ENCODE measurements at places on chromosomes 11 and 22. TPM values are rescaled to one million over a fixed set of nuclear protein-coding genes. Genes with fewer than 3 reads are reported as not detected.

DNA sequence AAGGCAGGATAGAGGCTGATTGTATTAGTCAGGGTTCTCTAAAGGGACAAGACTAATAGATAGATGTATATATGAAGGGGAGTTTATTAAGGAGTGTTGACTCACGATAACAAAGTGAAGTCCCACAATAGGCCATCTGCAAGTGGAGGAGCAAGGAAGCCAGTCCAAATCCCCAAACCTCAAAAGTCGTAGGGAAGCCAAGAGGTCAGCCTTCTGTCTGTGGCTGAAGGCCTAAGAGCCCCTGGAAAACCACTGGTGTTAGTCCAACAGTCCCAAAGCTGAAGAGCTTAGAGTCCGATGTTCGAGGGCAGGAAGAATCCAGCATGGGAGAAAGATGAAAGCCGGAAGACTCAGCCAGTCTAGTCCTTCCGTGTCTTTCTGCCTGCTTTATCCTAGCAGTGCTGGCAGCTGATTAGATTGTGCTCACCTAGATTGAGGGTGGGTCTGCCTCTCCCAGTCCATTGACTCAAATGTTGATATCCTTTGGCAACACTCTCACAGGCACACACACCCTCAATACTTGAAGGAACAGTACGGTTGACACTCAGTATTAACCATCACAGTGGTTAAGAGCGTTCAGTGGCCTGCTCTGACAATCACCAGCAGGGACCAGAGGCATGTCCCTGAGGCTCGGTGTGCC lies 135.6 kb downstream of the CSNK2A3 start:
- no peak for DNase-seq

DNA sequence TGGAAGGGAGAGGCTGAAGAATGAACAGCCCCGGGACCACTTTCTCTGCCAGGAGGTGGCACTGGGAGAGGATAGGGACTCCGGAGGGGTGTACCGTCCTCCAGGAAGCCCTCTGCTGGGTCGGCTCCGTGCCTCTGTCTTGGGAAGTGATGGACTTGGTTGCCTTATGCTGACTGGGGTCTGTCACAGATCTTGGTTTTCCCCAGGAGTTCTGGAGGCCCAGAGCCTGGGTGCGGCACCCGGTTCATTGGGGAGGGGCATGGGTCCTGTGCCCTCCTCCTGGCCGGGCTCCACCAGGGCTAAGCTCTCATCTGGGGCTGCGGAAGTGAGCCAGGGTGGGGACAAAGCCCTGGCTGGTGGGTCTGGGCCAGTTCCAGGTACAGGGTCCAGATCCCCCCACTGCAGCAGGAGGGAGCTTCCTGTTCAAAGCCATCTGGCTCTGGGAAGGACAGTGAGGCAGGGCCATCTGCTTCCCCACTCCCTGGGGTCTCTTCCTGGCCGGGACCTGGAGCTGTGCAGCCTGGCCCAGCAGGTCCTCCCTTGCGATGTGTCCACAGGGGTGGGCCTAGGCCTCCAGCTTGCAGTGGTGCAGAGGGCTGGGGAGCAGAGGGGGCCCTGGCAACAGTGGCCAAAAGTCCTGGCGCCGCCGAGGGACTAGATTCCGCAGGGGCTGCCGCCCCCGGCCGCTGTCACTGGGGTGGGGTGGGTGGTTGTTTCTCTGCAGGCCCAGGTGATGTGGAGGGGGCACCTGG lies 1.1 kb upstream of the AP2A2 start:
- DNase-seq: no peak

- no peak for DNase-seq
Observed at GRCh38 chr11:6237761-6238302, 1.1 kb upstream of the CNGA4 start.

GRCh38 chr11:60118338-60118737 lies 29.9 kb downstream of the MS4A2 start:
- no peak for DNase-seq

- no peak for DNase-seq
Observed at GRCh38 chr11:105774899-105775298, 165.0 kb downstream of the GRIA4 start.

- no peak for DNase-seq
Observed at GRCh38 chr11:100072131-100072530, 615.0 kb upstream of the ARHGAP42 start.

- no peak for DNase-seq
Observed at GRCh38 chr22:23176645-23177027, 3.7 kb upstream of the BCR start.

DNA sequence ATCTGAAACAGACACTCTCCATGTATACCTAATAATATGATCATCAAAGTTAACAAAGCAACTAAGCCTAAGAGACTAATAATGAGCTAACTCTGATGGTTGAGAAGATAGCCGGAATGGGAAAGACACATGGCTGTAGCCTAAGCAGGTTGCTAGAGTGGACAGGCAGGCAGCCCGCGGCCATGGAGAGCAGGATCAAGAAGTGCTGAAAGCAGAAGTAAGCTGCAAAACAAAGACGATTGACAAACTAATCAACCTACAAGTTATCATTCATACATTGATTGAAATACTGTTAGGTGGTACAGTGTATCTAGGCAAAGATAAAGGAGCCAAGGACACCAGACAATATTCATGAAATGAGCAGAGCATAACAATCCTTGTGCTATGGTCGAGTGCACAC lies 29.3 kb downstream of the SLN start:
- DNase-seq: no peak

GRCh38 chr11:71158936-71159335 lies 93.4 kb downstream of the SHANK2 start:
- DNase-seq: no peak

DNA sequence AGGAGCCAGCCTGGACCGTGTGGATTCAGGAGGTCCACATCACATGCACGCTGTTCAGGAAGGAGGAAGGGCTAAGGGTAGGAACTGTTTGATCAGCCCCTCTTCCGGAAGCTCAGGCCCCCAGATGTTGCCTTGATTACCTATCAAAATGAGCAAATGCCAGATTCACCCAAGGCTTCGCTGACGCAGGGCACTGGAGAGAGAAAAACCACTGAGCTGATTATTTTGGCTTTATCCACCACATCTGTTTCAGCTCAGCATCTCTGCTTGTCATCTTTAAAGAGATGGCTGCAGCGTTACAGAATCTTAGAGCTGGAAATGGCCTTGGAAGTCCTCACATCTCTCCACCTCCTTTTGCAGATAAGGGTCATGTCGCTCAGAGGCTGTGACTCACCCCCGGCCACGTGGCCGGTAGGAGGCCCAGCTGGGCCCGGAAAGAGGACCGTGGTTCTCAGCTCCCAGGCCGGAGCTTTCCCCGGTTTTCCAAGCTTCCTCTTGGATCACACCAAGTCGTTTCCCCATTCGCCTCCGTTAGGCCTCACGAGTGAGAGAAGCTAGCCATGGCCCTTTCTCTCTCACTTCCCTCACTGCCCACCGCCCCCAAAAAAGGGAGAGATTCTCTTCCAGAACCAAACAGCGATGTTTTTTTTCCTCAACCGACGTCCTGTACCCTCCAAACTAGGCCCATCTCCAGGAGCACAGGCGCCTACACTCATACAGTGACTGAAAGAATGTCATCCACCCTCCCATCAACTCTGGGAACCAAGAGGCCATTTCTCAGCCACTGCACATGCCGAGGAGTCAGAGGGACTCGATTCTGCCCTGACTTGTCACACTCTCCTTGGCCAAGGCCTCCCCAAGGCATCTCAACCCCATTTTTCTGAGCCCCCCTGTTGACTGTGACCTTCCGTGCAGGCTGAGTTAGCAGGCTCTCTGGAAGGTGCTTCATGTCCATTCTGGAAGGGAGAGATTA lies 37.6 kb downstream of the LIF start:
- peak; percentile 40 for DNase-seq

DNA sequence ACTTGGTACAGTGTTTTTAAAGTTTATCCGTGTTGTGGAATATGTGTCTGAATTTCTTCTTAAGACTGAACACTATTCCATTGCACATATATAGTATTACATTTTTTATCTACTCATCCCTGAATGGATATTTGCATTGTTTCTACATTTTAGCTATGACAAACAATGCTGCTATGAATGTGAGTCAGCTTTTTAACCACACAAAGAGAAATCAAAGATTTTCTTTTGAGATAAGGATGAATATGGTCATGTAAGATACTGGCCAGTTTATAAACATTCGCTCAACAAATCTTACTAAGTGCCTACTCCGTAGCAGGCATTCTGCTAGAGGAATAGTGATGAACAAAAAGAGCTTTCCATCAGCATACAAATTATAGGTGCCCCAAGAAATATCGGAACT lies 16.5 kb upstream of the OR9G4 start:
- DNase-seq: no peak

DNA sequence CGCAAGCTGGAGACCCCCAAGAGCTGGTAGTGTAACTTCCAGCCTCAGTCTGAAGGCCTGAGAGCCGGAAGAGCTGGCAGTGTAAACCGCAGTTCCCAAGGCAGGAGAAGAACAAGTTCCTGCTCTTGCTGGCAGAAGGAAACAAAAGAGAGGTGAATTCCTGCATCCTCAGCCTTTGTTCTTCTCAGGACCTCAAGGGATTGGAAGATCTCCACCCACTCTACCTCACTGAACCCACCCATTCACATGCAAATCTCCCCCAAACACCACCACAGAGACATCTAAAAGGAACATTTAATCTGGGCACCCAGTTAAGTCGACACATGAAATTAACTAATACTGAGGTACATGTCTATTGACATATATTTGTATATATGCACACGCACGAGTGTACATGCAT lies 1310.3 kb downstream of the TBC1D22A start:
- no peak for DNase-seq

DNA sequence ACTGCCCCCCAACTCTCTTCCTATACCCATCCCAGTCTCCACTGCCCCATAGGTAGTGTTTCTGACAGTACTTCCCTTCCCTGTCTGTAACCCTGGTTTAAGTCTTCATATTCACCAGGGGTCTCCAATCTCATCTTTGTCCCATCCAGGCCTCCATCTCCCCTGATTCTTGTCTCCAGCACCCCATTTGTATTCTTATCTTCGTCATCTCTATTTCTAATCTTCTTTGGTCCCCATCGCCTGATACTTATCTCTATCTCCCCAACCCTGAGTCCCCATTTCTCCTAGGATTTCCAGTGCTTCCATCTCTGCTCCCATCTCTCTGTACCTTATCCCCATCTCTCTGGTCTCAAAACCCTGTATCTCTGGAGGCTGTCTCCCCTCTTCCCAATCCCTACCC lies 1.8 kb downstream of the PHOX2A start:
- DNase-seq: no peak

DNA sequence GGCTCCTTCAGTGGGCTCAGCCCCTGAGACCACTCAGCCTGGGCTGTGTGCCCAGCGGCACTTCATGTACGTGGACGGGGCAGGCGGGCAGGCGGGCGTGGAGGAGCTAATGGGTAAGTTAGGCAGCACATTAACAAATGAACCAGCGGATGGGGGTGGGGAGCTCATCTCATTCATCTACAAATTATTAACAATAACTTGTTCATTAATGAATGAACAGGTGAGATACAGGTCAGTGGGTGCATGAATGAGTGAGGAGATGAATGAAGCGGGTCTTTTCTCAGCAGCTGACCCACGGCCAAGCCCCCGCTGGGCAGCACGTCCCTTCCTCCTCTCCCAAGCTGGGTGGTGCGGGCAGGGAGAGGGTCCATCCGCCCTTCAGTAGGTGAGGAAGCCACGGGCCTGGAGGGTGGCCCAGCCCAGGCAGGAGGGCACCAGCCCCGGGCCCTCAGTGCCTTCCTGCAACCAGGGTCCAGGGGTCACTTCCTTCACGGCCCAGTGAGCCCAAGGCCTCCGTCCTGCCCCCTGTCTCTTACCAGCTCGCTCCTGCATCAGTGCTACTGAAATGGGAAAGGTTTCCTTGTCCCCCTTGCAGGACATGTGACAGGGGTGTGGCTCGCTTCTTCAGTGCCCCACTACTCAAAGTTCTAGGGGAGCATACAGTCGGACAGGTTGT lies 60.5 kb upstream of the KCNQ1OT1 start:
- peak; percentile 5 for DNase-seq

- no peak for DNase-seq
Observed at GRCh38 chr11:64130618-64131017, 35.3 kb downstream of the MACROD1 start.

GRCh38 chr11:86161336-86161735 lies 83.2 kb upstream of the EED start:
- no peak for DNase-seq

DNA sequence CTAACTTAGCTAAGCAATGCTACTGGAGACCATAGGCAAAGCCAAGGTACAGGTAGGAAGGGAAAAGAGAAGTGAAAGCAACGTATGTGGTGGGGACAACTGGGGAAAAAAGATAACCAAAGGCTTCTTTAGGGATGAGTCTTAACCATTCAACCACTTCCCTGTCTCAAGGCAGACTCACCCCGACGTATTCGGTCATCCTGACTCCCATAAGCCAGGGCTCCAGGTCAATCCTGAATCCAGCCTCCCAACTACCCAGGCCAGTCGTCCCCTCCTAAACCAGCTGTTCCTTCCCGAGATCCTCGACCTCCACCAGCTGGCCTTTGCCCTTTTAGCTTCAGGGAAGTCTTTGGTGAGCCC lies 330 bp downstream of the ACP2 start:
- no peak for DNase-seq

DNA sequence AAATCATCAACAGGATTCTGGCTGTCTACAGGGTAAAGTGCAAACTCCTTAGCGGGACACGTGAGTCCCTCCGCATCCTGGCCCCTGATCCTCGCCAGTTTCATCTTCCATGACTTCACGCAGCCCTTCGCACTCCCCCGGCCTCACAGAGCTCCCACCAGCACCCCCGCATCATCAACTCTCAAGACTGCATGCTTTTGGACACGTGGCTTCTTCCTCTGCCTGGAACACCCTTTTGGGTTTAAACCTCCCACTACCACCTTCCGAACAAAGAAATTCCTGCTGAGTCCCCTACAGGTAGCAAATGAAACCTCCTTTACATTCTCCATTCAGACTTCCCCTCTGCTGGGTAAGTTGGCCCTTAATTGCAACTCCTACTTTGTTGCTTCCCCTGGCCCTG lies 12.6 kb upstream of the EIF3M start:
- no peak for DNase-seq

GRCh38 chr22:26579331-26579886 lies 10.5 kb downstream of the TPST2 start:
- DNase-seq: peak; percentile 35

DNA sequence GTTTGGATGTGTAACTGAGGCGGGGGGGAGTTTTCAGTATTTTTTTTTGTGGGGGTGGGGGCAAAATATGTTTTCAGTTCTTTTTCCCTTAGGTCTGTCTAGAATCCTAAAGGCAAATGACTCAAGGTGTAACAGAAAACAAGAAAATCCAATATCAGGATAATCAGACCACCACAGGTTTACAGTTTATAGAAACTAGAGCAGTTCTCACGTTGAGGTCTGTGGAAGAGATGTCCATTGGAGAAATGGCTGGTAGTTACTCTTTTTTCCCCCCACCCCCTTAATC lies 2.3 kb downstream of the MALAT1 start:
- no peak for DNase-seq

The CCDC73 gene
- total RNA-seq: not detected

The CAPRIN1 gene
- total RNA-seq: 182 TPM

The CCDC134 gene
- total RNA-seq: 9.3 TPM

The OR52I2 gene
- not detected for total RNA-seq

The MFRP gene
- total RNA-seq: not detected

The BTBD18 gene
- total RNA-seq: not detected

The INS gene
- 0.84 TPM for total RNA-seq

The CD44 gene
- 171 TPM for total RNA-seq

The ARVCF gene
- 11.7 TPM for total RNA-seq

The ADORA2A gene
- 2.5 TPM for total RNA-seq

The TMEM121B gene
- total RNA-seq: 0.64 TPM

The LDLRAD3 gene
- total RNA-seq: 2.9 TPM

The MPZL3 gene
- total RNA-seq: 27.8 TPM

The SCGB1D2 gene
- total RNA-seq: not detected

The PHLDA2 gene
- total RNA-seq: 41.6 TPM

Data from colonic mucosa (tissue), 4 donors.